ENCODE measurements at places on chromosomes 16 and 17. TPM values are rescaled to one million over a fixed set of nuclear protein-coding genes. Genes with fewer than 3 reads are reported as not detected.

- no peak for DNase-seq
Measured at GRCh38 chr16:75535211-75535843, 581 bp downstream of the CHST5 start.

GRCh38 chr17:17198281-17198680, 7.9 kb downstream of the PLD6 start:
- no peak for DNase-seq

- no peak for DNase-seq
Measured at GRCh38 chr16:11098601-11099390, 154.4 kb downstream of the CLEC16A start.

- DNase-seq, result no peak
Measured at GRCh38 chr17:77914385-77915254, 43.9 kb upstream of the TNRC6C start.

- DNase-seq, result peak; percentile 69
Measured at GRCh38 chr16:68265078-68265920, 973 bp downstream of the SLC7A6 start.

- no peak for DNase-seq
Measured at GRCh38 chr17:50003911-50004310, 8.9 kb upstream of the DLX3 start.

GRCh38 chr17:71055128-71055527, 885.8 kb downstream of the KCNJ2 start:
- peak; percentile 75 for DNase-seq

GRCh38 chr16:27951489-27952120, 111.9 kb downstream of the GSG1L start:
- DNase-seq, result peak; percentile 43

DNA sequence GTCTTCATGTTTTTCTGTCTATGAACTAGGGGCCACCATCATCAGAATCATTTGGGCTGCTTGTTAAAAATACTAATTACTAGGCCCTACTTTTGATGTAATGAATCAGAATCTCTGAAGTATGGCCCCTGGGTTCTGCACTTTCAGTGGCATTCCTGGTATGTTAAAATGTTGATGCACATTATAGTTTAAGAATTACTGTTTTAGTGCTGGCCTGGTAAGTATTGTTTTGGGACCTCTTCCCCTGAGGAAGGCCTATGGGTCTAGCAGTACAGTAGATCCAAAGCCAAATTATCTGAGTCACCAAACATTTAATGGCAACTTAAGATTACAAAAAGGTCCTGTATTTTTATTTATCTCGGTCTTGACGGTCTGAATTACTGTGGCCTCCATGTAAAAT, 58.8 kb downstream of the AP2B1 start:
- peak; percentile 9 for DNase-seq

DNA sequence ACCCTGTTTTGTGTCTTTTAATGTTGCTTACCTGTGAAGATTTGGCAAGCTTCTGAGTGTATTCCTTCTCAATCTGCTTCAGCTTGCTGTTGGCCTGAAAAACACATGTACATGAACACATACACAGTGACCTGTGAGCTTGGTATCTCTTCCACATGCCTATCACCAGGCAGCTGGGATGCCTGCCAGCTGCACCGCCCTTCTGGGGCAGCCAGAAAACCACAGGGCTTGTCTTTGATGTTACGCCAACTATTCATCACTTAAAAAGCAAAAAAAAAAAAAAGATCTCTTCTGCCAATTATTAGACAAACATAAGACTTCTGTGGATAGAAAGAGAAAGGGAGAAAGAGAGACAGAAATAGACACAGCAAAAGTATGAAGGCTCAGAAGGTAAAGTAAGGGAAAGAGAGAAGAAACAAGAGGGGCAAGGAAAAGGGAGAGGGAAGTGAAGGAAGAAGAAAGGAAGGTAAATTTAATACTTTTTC, 189.2 kb upstream of the AXIN2 start:
- DNase-seq, result peak; percentile 89

DNA sequence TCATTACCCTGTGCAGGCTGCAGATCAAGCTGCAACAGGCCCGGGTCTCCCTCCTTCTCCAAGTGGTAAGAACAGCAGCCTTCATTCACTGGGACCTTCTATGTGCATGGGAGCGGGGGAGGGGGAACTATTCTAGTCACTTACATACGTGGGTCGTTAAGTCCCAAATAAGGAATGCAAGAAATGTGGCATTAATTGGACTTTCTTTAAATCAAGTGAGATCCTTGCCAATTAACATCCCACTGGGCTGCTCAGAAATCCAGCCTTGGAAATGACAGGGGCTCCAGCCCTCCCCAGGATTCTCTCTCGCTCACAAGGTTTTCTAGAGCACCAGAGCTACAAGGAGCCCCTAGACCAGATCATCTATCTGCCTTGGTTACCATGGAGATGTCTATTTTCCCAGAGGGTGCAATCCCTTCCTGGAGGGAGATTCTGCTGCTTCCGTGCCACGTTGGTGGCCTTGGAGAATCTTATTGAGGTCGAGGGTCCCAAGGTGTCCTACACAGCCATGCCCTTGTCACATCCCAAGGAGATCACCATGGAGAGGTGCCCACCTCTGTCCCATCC, 5.2 kb upstream of the EIF1 start:
- DNase-seq, result no peak

- DNase-seq, result peak; percentile 40
Measured at GRCh38 chr16:31382485-31383161, 10.5 kb upstream of the ITGAD start.

Gene NUBP1
- 28.0 TPM for total RNA-seq

Gene AMZ2
- total RNA-seq, result 90.2 TPM

Gene AIPL1
- total RNA-seq, result not detected

Gene HGS
- total RNA-seq, result 49.4 TPM
